Ovary (tissue), 10 donors: ENCODE measurements at places on chromosomes 3 and 15.

DNA sequence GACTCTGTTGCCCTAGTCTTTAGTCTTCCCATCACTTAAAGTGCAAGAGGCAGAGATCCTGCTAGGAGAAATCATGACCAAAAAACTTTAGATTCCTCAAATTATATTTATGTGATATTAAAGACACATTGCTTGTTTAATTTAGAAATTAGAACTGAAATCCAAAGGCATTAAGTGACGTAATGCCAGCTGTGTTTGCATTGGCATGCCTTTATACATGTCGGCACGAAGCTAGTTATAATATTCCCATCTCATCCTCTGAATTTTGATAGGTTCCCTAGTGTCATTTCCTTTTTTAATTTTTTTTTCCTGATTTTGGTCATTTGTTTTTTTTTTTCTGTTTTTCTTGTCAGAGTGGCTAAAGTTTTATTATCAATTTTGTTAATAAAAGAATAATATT is 203.5 kb upstream of the ZBTB20 start:
- DNase-seq = no peak

GRCh38 chr15:56208641-56209155 is 35.0 kb downstream of the RFX7 start:
- no peak for DNase-seq

DNA sequence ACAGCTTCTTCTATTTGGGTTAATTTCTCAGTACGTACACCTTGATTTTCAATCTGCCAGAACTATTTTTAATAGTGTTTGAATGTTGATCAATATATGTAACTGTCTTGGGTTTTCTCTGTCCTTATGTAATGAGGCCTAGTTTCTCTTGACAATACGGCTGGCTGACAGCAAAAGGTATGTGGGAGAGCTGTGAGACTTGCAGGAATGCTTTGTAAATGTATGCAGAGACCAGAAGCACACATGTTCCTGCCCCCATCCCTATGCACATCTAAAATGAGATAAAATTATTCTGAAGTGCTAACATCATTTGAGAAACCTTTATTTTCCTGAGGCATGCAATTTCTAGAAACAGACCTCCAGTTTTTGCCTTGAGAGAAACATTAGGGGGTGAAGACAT is 593.8 kb upstream of the GBE1 start:
- no peak for DNase-seq

DNA sequence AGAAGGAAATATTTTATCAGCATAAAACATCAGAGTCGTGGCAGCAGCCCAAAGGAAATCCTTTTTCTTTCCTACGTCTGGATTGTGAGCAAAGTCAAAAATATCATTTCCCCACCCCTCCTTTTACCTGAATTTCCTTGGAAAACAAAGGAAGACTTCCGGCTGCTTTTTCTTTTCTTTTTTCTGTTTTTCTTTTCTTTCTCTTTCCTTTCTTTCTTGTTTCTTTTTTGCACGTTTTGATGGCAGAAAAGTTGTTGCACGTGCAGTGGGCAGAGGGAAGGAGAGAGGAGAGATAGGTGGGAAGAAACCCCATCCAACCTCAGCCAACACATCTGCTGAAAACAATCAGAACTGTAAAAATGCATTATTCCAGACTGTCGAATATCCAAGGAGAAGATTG is 544 bp upstream of the MYO1E start:
- DNase-seq = no peak

- no peak for DNase-seq
Measured at GRCh38 chr3:183824761-183825455, 469 bp downstream of the MAP6D1 start.

- DNase-seq = no peak
Measured at GRCh38 chr3:57910990-57911389, 97.2 kb upstream of the FLNB start.

- DNase-seq = no peak
Measured at GRCh38 chr3:153848702-153849101, 272.5 kb upstream of the ARHGEF26 start.

GRCh38 chr15:74994236-74994635 is 1.1 kb upstream of the SCAMP5 start:
- no peak for DNase-seq

DNA sequence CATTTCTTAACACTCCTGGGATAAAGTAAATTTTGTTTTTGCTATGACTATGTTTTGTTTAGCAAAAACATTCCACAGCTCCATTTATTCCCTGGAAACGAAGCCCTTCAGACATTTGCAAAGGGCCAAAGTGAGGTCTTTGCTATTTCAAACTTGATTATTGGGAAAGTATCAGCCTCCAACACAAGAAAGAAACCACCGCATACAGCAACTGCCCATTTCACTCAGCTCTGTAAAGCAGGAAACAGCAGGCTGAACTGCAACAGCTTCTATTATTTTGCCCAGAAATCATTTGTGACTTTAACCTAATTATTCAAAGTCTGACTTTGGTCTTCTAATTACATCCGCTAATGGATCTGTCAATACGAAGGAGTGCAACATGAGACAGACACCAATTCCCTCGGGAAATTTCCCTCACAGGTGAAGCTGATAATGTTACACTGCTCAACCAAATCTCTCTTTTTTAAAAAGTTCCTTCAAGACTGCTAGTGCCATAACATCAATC is 72.1 kb downstream of the RFTN1 start:
- DNase-seq = no peak

GRCh38 chr3:146250449-146251382 is at the start of gene PLSCR4:
TSS of gene PLSCR4 (minus strand) at chr3:146251105. CDS start at chr3:146222071, 29,034 bp downstream.
- DNase-seq = peak; percentile 87

GRCh38 chr15:87631775-87632174 is 624.8 kb downstream of the NTRK3 start:
- DNase-seq = no peak

- no peak for DNase-seq
Measured at GRCh38 chr15:81747482-81747881, 298.3 kb downstream of the MEX3B start.

DNA sequence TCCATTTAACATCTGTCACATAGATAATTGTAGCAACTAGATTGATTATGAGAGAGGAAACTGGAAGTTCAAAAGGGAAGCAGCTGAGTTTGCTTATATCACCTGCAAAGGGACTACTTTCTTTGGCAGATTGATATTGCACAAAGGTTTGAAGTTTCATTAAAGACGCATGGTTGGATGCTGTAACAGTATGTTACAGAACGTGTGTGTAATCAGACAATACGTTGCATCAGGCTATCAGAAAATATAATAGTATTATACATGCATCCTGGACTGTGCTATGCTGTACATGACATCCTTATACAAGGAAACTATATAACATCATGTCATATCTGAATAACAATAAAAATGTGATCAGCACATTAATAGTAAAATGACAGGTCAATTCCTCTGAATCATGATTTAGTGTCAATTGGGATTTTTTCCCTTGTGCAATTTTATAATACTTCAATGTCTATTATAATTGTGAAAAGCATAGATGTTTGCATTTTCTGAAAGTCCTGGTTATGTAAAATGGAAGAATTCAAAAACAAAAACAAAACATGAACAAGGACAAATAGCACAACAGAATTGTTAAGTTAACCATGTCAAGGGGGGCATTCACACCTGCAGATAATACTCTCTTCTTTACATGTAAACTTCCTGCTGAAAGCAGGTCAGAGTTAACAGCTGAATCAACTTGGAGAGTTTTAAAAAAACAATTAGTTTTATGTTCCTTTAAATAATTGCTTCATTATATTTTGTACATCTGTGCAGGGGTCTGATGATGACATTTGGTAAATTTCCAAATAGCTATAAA is 283.2 kb upstream of the KCNH8 start:
- DNase-seq = no peak

GRCh38 chr15:81880314-81880713 is 165.5 kb downstream of the MEX3B start:
- no peak for DNase-seq

DNA sequence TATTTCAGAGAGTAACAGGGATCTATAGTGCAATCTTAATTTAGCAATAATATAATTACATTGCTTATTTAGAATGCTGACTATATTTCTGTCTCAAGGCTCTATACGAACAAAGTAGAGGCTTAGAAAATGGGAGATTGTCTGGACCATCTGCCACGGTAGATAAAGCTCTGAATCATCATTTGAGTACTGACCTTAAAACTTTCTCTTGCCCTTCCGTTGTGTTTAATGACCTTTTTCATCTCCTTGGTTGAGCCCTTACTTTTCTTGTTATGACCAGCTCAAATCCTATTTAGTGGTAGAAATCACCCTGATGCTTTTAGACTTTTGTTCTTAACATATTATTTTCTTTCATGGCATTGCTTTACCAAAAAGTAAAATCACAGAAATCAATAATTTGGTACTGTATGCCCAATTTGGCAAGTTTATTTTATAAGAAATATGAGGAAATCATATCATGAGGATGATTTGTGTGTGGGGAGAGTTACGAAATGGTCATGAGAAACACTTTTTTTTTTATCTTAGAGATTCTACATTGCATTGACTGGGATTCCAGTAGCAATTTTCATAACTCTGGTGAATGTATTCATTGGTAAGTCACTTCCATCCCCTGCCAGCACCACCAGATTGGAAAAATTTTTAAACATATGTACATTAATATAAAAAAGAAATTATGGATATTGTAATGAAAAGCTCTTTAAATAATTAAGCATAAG is 11.0 kb downstream of the NDUFB5 start:
- DNase-seq = no peak

GRCh38 chr3:45473841-45474240 is 85.5 kb downstream of the LARS2 start:
- no peak for DNase-seq

GRCh38 chr3:94304954-94305353 is 242.1 kb downstream of the NSUN3 start:
- DNase-seq = no peak

GRCh38 chr15:72339777-72340177 is 19.8 kb upstream of the CELF6 start:
- no peak for DNase-seq

DNA sequence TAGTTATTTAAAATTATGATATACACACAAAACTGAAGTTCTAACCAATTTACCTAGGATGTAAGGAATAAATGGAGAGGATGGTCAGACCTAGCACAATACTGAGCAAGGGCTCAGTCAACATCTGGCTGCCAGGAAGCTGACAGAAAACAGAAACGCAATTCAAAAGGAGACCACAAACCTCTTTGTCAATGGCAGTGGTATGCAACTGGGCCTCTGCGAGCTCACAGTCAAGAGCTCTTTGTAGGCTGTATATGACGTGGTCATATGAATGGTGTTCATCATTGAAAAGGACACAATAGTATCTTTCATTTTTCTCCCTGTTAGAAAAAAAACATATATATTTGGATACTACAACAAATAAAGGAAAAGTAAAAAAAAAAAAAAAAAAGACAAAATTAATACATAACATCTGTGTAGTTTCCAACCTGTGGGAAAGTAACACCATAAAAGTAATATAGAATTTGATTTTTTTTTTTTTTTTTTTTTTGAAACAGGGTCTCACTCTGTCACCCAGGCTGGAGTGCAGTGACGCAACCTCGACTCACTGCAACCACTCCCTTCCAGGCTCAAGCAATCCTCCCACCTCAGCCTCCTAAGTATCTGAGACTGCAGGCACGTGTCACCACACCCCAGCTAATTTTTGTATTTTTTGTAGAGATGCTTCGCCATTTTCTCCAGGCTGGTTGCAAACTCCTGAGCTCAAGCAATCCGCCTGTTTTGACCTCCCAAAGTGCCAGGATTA is 37.9 kb downstream of the UBR1 start:
- DNase-seq = no peak

DNA sequence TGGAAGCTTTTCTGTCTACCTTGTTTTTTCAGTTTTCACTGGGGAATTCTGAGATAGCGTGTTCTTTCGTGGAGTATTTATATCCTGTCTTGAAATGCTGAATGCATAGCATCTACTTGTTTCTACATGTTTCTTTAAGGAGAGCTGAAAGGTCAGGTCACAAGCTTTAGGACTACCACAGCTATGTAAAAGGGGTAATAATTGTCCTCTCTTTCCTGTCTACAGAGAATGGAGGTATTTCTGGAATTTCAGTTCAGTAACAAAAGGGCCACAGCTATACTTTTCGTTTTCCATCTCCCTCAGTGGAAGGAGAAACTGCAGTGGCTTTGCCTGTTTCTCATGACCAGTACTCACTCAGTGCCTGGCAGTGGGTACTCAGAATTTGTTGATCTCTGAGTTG is 4.7 kb downstream of the INAFM2 start:
- no peak for DNase-seq

DNA sequence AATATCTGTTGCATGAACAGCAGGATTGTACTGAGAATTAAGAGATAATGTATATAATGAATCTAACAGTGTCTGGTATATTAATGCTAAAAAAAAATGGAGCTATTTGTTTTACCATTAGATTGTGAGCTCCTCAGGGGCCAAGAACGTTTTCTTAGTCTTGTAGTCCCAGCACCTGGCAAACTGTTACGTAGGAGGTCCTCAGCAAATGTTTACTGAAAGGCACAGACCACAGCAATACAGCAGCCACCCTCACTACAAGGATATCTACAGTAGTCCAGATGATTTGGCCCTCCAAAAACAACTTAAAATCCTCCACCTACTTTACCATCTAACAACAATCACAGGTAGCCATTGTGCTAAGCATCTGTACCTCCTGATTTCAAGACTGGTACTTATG is 59.7 kb downstream of the MSL2 start:
- no peak for DNase-seq

DNA sequence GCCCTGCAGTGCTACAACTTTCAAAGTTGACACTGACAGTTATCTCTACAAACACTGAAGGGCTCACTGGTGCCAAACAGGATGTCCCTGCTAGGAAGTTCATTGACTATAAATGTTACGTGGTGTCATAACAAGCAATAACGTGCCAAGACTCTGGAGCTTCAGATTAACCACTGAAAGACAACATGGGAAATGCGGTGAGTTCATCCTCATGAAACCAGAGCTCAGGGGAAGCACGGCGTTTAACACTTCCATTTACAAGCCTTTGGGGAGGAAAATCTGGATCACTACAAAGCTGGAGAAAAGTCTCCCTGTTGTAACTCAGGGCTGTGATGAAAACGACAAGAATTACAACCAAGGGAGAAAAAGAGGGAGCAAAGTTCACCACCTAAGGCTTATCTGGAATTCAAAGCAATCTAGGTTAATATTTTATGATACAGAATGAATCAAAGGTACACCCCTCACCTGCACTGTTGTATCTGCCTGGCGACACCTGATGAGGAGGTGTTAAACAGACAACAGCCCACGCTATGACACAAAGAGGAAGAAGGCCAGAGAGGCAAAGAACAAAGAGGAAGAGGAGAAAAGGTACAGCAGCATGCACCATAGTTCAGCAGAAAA is 27.0 kb downstream of the SHQ1 start:
- DNase-seq = no peak

- no peak for DNase-seq
Measured at GRCh38 chr3:24622138-24622537, 127.5 kb upstream of the THRB start.

- peak; percentile 49 for DNase-seq
Measured at GRCh38 chr15:69357773-69358771, 56.1 kb upstream of the KIF23 start.

DNA sequence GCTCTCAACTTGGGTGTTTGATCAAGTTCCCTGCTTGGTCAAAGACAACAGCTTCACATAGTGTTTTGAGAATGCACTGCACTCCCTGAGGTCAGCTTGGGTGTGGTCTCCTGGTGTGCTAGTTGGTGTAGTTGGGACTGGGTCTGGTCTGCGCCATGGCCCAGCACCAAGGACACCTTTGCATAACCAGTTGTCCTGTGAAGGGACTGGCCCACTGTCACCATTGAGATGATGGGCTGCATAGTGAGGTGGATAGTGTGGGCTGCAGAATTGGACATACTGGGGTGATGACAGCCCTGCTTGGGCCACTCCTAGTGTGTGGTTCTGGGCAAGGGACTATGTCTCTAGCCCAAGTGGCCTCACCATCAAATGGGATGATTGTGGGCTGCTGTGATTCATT is 9.5 kb downstream of the RPSA start:
- no peak for DNase-seq

GRCh38 chr15:72845981-72846383 is 62.4 kb upstream of the ADPGK start:
- DNase-seq = no peak
